GM13976 (cell line): ENCODE measurements at places on chromosomes 16 and 17.
A peak's percentile ranks its signal among the peaks of the same experiment; 100 is the strongest.

DNA sequence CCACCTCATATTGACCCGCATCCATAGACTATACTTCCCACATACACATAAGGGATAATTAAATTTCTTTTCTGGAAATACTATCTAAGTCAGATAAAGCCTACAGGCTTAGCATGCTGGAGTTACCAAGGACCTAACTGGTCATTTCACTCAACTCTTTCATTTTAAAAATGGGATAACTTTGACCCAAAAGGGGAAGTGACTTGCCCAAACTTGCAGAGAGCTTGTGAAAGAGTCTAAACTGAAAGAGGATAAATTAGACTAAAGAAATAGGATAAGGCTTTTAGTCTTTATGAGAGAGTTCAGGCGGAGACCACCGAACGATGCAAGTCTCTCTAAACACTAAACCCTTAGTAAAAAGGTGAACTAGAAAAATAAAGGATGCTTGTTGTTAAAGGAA is 3.9 kb upstream of the KRT33A start:
- DNase-seq, result no peak

GRCh38 chr16:75197522-75198134 is 9.3 kb downstream of the CTRB2 start:
- DNase-seq, result no peak

- no peak for DNase-seq
Measured at GRCh38 chr17:78709751-78710181, 72.3 kb downstream of the CYTH1 start.

DNA sequence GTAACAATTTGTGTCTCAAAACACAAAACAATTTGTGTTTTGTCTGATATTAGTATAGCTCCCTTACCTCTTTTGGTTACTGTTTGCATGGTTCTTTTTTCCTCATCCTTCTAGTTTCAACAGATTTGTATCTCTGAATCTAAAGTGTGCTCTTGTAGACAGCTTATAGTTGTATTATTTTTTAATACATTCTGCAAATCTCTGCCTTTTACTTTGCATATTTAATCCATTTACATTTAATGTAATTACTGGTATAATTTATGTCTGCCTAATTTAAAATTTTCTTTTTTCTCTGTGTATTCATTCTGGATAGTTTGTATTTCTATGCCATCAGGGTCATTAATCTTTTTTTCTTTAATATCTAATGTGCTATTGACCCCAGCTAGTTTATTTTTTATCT is 9.9 kb upstream of the GNAO1 start:
- no peak for DNase-seq

GRCh38 chr16:48366165-48367093 is 18.8 kb downstream of the SIAH1 start:
- peak; percentile 67 for DNase-seq

GRCh38 chr17:79154951-79155585 is 80.4 kb downstream of the ENGASE start:
- no peak for DNase-seq

DNA sequence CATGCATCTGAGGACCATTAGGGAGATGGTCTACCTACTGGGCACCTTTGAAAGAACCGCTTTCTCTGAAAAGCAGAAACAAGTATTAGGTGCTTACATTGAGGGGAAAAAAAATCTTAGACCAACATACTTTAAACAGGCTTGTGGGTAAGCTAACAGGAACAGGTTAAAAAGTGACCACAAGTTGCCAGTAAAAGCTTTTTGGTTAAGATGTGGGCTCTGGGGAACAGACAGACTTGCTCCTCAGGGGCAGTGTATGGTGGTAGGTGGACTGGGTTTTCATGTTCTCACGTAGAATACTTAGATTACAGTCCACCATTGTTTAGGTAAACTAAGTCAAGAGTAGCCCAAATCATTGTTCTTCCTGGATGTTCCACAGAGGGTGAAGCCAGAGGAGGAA is 41.2 kb downstream of the REXO5 start:
- DNase-seq, result no peak

DNA sequence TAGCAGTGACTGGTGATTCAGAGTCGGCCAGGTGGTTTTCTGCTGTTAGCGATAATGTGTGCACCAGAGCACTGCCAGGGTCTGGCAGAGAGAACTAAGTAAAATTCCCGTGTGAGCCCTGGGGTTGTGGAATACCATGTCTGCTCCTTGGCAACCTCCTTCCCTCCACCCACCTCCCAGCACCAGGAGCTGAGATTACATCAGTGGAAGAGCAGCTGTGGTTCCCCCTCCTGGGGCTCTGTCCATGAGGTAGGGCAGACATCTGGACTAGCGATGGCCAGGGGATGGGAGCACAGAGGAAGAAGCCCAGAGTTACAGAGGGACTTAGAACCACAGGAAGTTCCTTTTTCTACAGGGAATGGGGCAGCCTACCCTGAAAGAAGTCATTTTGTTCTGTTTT is 15.8 kb downstream of the CLEC10A start:
- no peak for DNase-seq

- peak; percentile 79 for DNase-seq
Measured at GRCh38 chr17:20121359-20122253, 112.4 kb downstream of the SPECC1 start.
